Stimulated activated CD8-positive, alpha-beta memory T cell treated with anti-CD3 and anti-CD28 coated beads, Interleukin-12 subunit alpha, Interleukin-12 subunit beta, amount 100 ng/mL, for 1 hour (primary cell): ENCODE measurements at places on chromosomes 13 and 19.

- no peak for DNase-seq
These were observed 463.4 kb downstream of the DIAPH3 start for GRCh38 chr13:59700281-59700680.

DNA sequence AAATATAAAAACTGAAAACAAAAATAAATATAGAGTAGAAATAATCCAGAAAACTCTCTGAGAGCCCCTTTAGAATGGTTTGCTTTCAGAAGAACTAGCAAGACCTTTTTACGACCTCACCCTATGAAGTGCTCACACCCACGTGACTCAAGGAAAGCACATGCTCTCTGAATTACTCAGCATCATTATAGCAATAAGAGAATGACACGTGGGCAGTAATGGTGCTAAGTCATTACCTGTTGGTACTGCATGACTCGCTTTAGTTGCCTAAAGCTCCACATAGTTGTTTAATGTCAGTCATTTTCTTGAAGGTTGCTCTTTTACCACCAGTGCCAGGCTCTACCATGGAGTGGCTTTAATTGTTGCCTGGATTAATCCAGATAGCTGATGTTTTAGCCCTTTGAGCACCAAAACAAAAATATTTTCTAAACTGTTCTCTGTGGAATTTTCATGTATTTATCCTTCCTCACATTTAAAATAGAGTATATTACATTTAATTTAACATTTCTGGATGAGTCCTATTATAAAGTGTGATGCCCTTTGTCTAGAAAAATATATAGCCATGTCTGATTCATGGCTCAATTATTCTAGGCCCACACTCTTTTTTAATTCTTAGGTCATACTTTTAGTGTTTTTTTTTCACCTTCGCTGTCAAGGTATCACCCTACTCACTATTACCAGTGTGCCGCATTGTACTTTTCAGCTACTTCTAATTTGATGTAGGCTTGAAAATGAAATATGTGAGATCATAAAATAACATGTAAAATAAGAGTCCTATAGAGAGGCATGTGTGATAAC, 56.8 kb downstream of the THSD1 start:
- no peak for DNase-seq

- no peak for DNase-seq
These were observed 18.3 kb downstream of the CCDC97 start for GRCh38 chr19:41328157-41328841.

DNA sequence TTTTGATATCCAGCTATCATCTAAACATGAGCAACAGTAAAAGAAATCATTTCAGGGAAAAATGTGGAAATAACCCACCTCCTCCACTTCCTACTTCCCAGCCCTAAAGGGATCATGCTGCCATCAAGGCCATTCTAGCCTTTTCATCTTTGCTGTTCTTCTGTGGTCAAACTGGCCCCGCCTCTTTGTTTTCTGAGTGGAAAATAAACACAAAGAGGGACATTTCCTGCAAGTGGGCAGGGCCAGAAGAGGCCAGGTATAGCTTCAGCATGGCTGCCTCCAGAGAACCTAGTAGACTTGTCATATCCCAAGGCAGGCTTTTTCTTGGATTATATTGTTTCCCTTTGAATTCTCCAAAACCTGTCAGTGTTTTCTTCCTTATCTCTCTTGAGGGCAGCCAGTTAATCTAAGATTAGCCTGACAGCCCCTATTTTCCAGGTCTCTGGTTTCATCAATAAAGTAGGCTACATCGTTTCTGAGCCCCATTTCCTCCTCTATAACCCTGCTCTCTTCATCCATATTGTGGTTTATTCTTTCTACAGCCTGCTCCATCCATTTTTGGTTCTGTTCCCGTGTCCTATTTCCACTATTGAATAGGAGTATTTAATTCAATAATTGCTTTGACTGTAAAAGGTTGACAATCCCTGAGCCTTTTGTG, 117.6 kb downstream of the GPC6 start:
- DNase-seq: no peak

DNA sequence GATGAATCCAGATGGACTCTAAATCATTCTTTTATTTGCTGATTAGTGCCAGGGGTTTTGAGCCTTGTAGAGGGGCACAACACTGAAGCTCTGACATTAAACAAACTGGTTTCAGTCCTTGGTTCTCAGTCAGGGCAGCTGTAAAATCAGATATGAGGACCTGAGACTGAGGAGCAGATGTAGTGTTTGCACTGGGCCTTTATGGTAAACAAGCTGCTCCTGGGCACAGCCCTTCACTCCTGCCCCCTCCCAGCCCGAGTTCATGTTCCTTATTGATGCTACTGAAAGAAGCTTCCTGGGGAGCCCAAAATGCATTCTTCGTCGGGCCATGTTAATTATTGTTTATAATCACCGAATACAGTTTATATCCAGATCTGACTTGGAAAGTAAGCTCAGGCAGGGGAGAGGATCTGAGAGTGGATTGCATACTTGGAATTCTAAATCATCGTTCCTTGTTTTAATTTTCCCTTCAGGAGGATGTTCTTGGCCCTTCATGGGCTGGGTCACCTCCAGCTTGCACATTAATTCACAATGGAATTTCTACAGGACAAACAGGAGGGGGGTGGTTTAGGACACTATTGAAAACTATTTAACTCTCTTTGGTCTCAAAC, 213.5 kb downstream of the FGF9 start:
- DNase-seq: no peak

DNA sequence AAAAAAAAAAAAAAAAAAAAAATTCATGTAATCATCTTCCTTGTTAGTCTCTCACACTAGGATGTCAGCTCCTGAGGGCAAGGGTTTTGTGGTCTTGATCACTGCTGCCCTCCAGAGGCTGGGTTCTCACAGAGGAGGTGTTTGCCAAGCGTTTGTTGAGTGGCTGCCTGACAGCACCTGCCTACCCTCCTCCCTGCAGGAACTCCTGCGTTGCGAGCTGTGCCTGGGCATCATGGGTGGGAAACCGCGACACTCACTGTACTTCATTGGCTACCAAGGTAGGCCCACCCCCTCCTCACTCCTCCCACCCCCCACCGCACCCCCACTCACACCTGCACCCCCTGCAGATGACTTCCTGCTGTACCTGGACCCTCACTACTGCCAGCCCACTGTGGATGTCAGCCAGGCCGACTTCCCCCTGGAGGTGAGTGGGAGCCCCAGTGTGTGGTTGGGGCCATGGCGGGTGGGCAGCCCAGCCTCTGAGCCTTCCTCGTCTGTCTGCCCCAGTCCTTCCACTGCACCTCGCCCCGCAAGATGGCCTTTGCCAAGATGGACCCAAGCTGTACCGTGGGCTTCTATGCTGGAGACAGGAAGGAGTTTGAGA, 8.1 kb downstream of the ATG4D start:
- DNase-seq: no peak

GRCh38 chr13:24651718-24652345, 28.4 kb upstream of the ATP12A start:
- DNase-seq: no peak

DNA sequence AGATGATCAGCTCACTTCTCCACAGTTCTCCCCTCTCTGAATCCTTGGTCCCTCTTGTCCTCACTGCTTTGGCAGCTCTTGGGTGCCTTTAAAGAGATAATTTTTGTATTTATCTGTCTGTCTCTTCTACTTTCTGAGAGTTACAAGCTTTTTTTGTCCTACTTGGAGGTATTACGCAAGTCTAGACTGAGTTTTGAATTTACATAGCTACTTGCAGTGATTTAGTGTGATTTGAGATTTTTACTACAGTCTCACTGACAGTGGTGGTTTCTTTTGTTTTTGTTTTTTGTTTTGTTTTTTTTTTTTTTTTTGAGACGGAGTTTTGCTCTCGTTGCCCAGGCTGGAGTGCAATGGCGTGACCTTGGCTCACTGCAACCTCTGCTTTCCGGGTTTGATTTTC, 22.1 kb downstream of the URI1 start:
- no peak for DNase-seq

DNA sequence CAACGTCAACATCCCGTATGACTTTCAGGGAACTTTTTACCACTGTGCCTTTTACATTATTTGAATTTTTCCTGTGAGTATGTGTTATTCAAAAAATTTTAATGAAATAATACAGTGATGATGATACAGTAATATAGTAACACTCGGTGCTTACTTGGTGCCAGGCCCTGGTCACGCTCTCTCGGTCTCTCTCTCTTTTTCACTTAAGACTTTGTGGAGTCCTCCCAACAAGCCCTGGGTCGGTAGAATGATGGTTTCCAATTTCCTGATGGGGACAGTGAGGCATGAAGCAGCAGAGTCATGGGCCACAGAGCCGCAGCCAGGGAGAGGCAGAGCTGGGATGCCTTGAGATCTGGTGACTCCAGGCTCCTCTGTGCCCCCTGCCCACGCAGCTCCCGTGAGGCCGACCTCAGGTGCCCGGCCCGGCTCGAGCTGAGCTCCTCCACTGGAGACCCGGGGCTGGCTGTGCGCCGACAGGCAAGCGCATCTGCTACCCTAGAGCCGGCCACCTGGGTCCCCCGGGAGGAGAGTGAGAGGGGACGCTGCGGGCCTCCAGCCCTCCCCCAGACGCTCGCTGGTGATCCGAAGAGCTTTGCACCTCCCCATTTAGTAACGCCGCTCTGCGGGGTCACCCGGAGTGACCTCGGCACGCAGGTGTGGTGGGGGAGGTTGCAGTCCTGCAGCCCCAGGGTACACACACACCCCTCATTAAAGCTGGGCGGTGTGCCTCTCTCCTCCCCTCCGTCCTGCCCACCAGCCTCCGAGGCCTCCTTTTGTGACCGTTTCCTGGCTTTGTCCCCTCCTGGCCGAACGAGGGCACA, 4.4 kb upstream of the SBK3 start:
- no peak for DNase-seq

GRCh38 chr19:34096020-34096915, 76.0 kb upstream of the LSM14A start:
- no peak for DNase-seq

DNA sequence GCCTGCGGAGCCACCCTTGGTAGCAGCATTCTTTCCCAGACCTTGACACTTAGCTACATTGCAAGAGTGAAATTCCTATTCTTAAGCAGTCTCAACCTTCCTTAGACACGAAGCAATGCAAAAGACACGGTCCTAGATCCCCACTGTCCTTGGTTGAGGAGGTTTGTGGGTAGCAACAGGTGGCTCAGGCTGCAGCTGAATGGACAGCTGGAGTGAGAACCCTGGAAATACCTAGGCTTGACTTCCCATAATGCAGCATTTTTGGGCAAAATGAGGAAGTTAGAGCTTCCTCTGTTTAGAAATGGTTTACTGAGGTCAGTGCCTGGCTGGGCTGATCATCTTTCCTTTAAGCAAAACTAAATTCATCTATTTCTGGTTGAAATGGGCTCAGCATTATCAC, 296.6 kb downstream of the RFC3 start:
- no peak for DNase-seq

GRCh38 chr13:46114613-46115012, 9.8 kb upstream of the CPB2 start:
- no peak for DNase-seq

- no peak for DNase-seq
These were observed 18.0 kb upstream of the CD70 start for GRCh38 chr19:6608940-6609339.
